ENCODE measurements at places on chromosomes 11 and 22. TPM values are rescaled to one million over a fixed set of nuclear protein-coding genes. Genes with fewer than 3 reads are reported as not detected.

RTN4R gene
- total RNA-seq, result 10.2 TPM

WNT7B gene
- 1.2 TPM for total RNA-seq

CCDC81 gene
- 0.82 TPM for total RNA-seq

TSPAN32 gene
- total RNA-seq, result 0.41 TPM

CBLIF gene
- not detected for total RNA-seq

MRGPRG gene
- not detected for total RNA-seq

DUSP8 gene
- 4.1 TPM for total RNA-seq

INSC gene
- 0.41 TPM for total RNA-seq

APOBEC3H gene
- total RNA-seq, result not detected

PARVG gene
- 0.41 TPM for total RNA-seq

TUB gene
- total RNA-seq, result 83.2 TPM

CREBZF gene
- 78.3 TPM for total RNA-seq

SPTBN2 gene
- total RNA-seq, result 170 TPM

PATE2 gene
- total RNA-seq, result 0.82 TPM

GAS2 gene
- total RNA-seq, result 8.6 TPM

MS4A15 gene
- not detected for total RNA-seq
